ENCODE measurements at places on chromosomes 13 and 19.
A peak's percentile ranks its signal among the peaks of the same experiment; 100 is the strongest.

- no peak for DNase-seq
Observed at GRCh38 chr19:5451494-5451893, 3.7 kb upstream of the ZNRF4 start.

DNA sequence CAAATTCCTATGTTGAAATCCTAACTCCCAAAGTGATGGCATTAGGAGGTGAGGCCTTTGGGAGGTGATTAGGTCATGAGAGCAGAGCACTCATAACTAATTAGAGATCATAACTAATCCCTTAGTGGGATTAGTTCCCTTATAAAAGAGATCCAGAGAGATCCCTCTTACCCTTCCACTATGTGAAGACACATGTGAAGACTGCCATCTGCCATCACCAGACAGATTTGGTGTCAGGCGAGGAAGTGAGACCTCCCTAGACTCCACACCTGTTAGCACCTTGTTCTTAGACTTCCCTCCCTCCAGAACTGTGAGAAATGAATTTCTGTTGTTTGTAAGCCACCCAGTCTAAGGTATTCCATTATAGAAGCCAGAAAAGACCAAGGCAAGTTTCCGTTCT is 112.2 kb downstream of the NDFIP2 start:
- DNase-seq: no peak

DNA sequence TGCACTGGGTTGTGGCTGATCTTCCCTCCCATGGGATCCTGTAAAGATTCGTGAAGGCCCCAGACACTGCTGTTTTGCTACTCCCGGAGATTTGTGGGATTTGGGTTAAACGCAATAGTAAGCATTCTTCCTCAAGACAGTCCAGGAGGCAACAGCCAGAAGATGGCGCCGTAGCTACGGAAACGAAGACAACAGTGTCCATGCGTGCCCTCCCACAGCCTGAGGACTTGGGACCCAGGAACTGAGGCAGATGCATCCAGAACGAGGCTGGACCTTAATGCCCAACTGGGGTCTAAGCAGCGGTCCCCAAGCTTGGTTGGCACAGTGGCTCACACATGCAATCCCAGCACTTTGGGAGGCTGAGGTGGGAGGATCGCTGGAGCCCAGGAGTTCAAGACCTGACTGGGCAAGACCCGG is 57.6 kb upstream of the ZNF507 start:
- peak; percentile 51 for DNase-seq

DNA sequence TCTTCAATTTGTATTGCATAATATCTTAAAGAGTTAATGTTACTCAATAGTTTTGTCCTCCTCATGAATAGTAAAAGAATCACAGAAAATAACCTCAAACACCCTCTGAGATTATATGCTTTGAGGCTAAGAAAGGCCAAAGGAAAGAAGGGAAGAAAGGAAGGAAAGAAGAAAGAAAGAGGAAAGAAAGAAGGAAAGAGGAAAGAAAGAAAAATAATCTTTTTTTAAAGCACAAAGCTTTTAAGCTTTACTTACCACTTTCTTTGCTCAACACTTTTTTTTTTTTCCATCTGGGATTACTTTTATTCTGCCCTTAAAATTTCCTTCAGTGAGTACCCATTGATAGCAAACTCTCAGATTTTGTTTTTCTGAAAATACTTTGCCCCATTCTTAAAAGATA is 369.1 kb downstream of the FGF9 start:
- no peak for DNase-seq

GRCh38 chr13:111792956-111793355 is 274.0 kb upstream of the SOX1 start:
- DNase-seq: no peak

DNA sequence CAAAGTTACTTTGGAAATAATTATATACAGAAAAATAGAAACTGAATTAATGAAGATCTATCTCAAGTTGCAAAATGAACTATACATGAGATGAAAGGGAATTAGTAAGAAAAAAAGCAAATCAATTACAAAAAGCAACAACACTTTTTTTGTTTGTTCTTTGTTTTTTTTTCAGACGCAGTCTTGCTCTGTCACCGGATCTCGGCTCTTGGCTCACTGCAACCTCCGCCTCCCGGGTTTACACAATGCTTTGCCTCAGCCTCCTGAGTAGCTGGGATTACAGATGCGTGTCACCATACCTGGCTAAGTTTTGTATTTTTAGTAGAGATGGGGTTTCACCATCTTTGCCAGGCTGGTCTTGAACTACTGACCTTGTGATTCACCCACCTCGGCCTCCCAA is 2.2 kb downstream of the ZNF415 start:
- no peak for DNase-seq

GRCh38 chr19:39262496-39262895 is 5.7 kb upstream of the IFNL2 start:
- no peak for DNase-seq

DNA sequence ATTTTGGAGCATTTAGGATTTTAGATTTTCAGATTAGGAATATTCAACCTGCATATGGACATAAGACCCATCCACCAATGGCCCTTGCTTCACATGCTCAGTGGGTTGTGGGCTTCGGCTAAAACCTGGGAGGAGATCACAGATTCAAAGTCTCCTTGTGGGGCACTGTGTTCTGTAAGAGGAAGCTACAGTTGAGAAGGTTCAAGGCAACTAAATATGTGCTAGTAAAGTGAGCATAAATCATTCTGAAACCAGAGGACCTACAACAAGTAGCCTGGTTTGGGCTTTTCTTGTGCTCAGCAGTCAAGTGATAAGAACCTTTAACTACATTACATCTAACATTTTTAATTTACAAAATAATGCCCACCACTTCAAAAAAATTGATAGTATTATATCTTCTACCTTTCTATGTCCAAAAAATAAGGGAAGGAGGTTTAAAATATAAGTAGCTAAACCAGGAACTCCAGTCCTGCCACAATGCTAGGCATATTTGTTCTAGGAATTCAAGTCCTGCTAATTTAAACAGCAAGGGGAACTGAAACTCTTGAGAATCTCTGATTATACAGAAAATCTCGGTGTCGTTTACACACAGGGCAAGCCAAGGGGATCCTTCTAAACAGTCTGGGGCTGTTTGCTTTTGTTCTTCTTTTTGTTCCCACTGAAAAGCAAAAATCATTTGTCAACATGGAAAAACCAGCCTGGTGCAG is 36.6 kb downstream of the FOXO1 start:
- DNase-seq: no peak

DNA sequence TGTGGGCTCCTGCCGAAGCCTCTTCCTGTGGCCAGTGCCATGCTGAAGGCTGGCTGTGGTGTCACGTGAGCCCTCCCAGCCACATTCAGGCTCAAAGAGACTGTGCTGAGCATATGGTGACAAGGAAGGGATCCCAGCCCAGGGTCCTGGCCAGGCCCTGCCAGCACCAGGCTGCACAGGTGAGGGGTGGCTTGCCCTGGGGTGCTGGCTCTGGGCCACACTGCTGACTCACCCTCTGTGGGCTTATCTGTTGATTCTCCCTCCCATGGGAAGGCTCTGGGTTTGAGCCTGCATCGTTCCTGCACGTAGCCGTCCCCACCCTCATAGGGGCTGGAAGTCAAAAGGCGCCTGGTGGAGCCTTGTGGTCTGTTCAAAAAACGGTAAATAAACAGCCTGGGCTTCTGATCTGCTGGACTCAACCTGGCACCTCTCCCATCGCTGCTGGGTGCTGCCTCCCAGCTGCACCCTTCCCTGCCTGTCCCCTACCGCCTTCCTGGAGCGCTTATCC is 31.1 kb downstream of the DNM2 start:
- no peak for DNase-seq

DNA sequence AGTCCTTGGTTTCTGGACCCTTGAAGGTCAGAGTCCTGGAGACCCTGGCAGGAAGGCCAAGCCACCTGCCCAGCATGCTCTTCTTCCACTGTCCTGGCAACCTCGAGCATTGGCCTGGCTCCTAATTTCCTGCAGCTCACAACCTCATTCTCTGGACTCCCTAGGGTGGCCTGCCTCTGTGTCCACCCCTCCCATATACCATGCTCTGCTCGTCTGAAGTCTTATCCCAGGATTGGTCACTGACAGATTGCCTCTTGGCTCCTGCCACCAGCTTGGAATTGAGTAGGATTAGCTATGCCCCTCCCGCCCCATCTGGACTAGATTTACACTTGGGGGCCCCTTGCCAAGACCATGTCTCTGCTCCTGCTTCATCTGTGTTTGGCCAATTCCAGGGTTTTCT is 17.1 kb upstream of the WASF3 start:
- no peak for DNase-seq

DNA sequence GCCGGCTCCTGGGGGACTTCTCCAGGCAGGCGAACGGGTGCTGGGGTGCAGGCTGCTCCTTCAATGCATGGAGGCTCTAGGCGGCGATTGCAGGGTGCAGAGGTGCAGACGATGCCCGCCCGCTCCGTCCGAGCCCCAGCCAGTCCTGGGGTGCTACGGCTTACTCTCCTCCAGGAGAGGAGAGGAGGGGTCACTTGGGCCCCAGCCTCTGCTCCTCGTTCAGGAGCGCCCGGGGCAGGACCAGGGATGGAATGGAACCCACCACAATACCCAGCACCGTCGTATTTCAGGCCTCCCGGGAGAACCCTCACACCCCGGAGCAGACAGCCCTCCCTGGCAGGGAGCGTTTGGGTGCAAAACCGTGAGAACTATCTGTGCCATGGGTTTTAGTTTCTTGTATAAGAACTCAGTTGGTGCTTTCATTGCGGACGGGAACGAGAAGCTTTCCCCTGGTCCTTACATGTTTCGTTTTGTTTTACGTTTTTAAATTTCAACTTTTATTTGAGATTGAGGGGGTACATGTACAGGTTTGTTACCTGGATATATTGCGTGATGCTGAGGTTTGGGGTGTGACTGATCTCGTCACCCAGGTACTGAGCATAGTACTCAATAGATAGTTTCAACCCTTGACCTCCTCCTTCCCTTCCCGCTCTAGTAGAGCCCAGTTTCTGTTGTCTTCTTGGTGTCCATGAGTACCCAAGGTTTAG is 46.8 kb downstream of the ARHGEF18 start:
- no peak for DNase-seq

- DNase-seq: no peak
Observed at GRCh38 chr19:6220385-6221191, 59.2 kb downstream of the MLLT1 start.

- no peak for DNase-seq
Observed at GRCh38 chr13:20156702-20157101, 4.2 kb downstream of the GJA3 start.

DNA sequence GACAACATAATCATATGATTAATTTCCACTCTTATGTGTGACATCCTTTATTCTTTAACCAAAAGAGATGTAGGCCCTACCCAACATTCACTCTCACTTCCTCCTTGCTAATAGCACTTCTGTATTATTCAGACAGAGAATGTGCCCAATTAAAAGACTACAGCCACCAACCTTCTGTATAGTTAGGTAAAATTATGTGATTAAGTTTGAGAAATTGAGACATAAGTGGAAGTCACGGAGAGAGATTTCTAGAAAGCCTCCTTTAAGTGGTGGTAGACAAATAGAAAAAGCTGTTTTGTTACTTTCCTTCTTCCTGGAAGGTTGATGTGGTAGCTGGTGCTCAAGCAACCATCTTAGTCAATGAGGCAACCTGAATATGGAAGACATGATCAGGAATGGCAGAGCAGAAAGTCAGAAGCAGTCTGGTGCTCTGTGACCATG is 14.8 kb downstream of the EPSTI1 start:
- no peak for DNase-seq

DNA sequence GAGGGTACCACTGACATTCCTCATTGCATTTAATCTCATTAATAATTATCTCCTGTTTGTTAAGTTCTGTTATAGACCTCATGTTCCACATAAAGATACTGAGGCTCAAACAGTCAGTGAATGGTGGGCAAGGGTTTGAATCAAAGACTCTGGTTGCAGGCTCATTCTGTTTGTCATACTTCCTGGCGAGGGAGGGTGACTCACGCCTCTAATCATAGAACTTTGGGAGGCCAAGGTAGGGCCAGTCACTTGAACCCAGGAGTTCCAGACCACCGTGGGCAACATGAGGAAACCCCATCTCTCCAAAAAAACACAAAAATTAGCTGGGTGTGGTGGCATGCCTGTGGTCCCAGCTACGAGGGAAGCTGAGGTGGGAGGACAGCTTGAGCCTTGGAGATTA is 220.7 kb upstream of the MIR17HG start:
- no peak for DNase-seq

- no peak for DNase-seq
Observed at GRCh38 chr19:33212436-33213172, 13.0 kb downstream of the SLC7A10 start.

GRCh38 chr13:111577208-111577828 is 256.9 kb downstream of the TEX29 start:
- no peak for DNase-seq

DNA sequence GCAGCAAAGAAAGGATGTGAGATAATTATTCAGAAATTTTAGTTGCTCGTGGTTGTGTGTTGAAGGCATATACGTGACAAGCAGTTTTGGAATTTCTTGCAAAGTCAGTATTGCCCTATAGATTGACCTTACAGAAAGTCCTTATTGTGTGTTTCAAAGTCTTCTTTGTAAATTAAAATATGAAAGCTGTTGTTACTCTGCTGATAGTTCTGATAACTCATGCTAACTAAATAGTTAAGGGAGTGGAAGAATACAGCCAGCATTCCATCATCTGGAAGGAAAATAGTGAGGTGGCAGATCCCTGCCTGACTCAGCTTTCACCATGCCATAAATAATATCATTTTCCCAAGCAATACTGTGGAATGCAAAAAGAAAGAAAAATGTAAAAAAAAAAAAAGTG is 27.2 kb downstream of the WASF3 start:
- no peak for DNase-seq

DNA sequence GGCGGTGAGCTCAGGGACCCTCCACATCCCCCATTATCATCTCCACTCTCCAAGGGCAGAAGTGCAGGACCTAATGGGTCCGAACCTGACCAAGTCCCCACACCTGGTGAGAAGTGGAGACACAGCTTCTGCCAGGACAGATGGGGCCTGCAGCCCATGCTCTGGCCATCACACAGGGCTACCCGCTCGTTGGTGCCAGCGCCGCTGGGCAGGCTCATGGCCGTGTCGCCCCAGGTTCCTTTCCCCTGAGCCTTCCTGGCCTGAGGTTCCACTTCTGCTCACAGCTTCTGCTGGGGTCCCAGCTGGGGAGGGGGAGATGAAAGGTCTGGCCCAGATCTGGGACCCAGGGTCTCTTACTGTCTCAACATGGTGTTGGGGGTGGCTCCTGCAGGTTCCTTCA is 48.4 kb upstream of the KCTD15 start:
- no peak for DNase-seq

DNA sequence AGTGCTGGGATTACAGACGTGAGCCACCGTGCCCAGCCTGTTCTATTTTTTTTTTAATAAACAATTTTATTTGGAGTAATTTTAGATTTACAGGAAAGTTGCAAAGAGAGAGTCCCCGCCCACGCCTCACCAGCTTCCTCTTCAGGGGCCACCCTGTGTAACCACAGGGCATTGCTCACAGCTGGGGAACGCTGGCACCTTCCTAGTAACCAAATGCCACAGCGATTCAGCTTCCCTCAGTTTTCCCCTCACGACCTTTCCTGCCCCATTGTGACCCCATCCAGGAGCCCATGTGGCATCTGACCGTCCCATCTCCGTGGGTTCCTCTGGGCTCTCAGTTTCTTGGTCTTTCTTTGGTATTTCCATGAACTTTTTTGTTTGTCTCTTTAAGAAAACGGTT is 83.9 kb downstream of the GNG7 start:
- no peak for DNase-seq

All from omental fat pad (tissue), 4 donors.